Fibroblast of skin of abdomen (primary cell): ENCODE measurements at places on chromosomes 4 and X.
A peak's percentile ranks its signal among the peaks of the same experiment; 100 is the strongest.

DNA sequence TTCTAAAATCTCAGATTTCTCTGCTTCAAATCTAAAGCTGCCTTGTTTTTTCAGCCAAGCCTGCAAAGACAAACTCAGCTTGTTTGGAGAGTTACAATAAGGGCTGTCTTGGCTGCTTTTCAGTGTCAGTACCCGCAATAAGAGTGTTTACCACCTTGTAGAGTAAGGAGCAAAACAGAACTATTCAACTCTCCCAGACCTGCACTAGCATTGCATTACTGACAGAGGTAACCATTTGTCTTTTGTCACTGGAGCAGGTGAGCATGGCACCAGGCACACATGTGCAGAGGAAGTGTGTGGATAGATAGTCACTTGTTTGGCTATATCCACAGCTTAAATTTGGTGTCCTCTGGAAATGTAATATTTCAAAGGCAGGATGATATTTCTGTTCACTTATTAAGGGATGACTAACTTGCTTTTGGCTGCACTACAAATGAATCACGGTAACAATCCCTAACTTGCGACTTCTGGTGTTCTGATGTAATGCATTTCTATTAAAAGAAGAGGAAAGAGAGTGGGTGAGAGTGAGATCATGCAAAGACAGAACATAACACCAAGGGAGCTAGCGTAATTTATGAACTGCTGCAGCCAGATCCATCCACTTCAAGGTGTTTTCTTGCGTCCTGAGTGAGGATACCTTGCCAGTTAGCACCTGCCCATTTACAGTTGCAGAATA lies 38.6 kb downstream of the PTCHD1 start:
- DNase-seq = peak; percentile 67

- no peak for DNase-seq
Observed at GRCh38 chr4:22780317-22780716, 87.6 kb downstream of the GBA3 start.

GRCh38 chrX:120299928-120300327 lies 11.3 kb downstream of the TMEM255A start:
- no peak for DNase-seq

- DNase-seq = no peak
Observed at GRCh38 chr4:75653845-75654503, 19.2 kb downstream of the G3BP2 start.

- DNase-seq = no peak
Observed at GRCh38 chr4:128940971-128941370, 131.5 kb downstream of the JADE1 start.

DNA sequence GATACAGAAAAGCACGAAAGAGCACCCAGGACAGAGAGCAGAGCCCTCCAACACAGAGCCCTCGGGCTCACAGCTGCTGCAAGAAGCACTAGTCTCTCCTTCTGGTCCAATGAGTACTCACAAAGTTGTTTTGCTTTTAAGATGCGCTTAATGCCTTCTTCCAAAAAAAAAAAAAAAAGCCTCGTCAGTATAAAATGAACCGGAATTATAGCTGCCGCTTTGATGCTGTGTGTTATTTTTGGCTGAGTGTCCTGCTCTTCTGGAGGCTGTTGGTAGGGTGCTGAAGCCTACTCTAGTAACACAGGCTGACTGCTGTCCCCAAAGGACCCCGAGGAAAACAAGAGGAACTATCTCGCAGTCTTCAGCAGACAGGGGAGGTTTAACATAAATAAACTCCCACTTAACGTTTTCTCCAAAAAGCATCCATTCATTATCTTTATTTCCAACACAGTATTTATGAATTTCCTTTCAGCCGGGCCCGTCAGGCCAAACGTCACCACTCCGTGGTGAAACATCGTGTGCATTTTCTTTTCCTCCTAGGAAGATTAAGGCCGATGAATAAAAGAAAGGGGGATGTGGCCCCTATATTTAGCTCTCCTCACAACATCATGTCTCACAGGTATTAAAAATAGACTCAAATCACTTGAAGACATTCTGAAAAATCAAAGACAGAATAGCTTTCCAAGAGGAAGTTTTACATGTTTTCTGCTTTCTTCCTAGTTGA lies 213.7 kb upstream of the PPARGC1A start:
- peak; percentile 39 for DNase-seq

- DNase-seq = no peak
Observed at GRCh38 chr4:138164208-138164607, 77.9 kb downstream of the SLC7A11 start.

DNA sequence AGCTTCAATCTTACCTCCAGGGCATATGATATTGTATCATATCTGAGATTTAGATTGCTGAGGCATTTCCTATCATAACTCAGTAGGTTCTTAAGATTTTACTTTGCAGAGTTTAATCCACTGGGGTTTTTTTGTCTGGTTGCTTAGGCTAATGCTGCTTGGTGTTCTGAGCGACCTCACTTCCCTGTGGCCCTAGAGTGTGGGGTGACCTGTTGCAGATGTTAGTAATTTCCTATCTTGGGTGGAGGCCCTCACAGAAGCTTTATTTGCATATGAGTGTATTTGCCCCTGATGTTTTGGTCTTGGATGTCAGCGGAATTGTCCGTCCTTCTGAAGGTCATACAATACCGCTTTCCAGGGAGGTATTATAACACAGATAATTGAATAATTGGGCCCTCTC lies 137.1 kb downstream of the NDST3 start:
- no peak for DNase-seq

- no peak for DNase-seq
Observed at GRCh38 chr4:51868449-51868847, 25.5 kb downstream of the DCUN1D4 start.

- no peak for DNase-seq
Observed at GRCh38 chr4:123312951-123313592, 83.5 kb upstream of the SPRY1 start.

GRCh38 chr4:142846108-142846728 lies at the start of gene INPP4B:
TSS of gene INPP4B (minus strand) at chr4:142846301.
- peak; percentile 61 for DNase-seq

DNA sequence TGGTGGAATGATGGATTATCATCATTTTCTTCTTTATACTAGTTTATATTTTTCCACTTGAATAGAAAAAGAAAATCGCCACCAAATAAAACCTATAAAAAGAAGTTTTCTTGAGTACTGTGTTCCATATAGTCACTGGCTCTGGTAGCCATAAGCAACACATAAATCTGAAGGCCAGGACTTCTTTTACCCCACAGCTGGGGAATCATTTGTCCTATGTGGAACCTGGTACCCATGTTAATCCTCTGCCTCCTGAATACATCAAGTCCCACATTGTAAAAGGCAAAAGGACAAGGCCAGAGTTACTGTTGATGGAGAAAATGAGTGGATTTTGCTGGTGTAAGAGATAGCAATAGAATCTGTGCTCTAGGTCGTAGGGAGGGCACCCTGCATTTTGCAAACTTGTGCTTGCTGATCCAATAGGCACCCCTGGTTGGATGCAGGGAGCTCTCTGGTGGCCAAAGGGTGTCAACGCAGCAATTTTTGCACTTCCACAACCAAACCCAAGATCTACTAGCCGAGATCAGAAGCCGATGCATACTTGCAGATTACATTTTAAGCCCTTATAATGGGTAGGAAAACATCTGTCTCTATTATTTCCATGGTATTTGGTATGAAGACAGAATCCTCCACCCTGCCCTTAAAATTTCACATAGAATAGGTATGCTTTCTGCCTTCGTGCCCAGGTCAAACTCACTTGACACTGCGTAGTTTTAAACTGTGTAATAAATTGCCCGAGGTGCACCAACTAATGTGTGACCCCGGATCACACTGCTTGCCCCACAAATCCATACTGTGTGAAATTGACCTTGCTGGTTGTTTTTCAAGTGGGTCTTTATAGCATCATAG lies 146.2 kb upstream of the SCML1 start:
- peak; percentile 79 for DNase-seq

GRCh38 chr4:183861426-183861825 lies 43.7 kb upstream of the STOX2 start:
- DNase-seq = no peak

DNA sequence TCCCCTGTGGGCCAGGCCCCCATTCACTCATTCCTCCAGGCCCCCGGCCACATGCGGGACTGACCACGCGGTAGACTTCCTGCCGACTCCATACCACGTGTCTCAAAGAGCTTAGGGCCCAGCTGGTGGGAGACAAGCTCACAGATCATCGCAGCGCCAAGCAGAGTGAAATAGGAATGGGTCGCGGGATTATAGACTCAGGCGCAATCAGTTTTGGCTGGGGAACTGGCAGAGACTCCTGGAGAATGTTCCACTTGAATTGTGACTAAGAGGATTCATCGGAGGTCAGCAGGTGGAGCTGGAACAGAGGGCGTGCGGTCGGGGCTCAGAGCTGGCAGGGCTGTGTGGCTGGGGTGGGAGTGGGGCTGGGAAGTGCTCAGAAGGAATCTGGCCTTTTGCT lies 15.6 kb downstream of the ATP2B3 start:
- no peak for DNase-seq

GRCh38 chr4:1741208-1741607 lies 19.9 kb downstream of the TACC3 start:
- DNase-seq = no peak

GRCh38 chrX:19545651-19546050 lies 30.3 kb upstream of the MAP3K15 start:
- no peak for DNase-seq
